ENCODE measurements at places on chromosomes 12 and 14. TPM values are rescaled to one million over a fixed set of nuclear protein-coding genes. Genes with fewer than 3 reads are reported as not detected.

The CPNE6 gene
- not detected for total RNA-seq

The TNS2 gene
- total RNA-seq, result 3.5 TPM

The MANSC1 gene
- total RNA-seq, result 16.8 TPM

The KLHDC1 gene
- 3.5 TPM for total RNA-seq

The LTBP2 gene
- 1.1 TPM for total RNA-seq

The SLC17A8 gene
- 2.6 TPM for total RNA-seq

The EFS gene
- total RNA-seq, result 59.3 TPM

GRCh38 chr12:118750666-118751065, 230.7 kb upstream of the SRRM4 start:
- no peak for DNase-seq

DNA sequence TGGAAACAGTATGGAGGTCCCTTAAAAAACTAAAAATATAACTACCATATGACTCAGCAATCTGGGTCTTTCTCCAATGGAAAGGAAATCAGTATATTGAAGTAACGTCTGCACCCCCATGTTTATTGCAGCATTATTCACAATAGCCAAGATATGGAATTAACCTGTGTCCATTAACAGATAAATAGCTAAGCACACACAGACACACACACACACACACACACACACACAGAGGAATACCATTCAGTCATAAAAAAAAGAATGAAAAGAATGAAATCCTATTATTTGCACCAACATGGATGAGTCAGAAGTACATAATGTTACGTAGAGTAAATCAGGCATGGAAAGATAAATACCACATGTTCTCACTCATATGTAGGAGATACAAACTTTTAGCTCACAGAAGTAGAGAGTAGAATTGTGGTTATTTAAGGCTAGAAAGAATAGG, 4.7 kb downstream of the KLRK1 start:
- no peak for DNase-seq

DNA sequence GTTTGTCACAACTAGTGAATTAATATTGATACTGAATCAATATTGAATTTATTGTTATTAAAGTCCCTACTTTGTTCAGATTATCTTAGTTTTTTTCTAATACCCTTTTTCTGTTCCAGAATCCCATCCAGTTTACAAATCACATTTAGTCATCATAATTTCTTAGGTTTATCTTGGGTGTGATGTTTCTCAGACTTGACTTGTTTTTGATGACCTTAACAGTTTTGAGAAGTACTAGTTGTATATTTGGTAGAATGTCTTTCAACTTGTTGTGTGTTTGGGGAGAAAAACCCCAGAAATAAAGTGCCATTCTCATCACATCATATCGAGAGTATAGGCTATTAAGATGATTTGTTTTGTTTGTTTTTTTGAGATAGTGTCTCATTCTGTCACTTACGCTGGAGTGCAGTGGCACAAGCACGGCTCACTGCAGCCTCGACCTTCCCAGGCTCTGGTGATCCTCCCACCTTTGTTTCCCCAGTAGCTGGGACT, 19.5 kb downstream of the MRPS35 start:
- DNase-seq, result no peak

DNA sequence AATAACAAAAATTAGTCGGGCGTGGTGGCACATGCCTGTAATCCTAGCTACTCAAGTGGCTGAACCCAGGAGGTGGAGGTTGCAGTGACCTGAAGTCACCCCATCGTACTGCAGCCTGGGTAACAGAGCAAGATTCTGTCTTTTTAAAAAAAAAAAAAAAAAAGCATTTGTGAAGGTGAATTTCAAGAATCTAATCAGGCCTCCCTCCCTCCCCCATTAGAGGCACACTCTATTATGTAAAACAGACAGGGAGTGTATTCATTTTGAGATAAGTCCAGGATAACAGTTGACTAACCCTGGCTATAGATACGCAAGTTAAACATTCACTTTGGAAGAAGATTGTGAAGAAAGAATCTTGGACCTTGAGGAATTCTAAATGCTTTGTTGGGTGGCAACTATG, 2.9 kb downstream of the RESF1 start:
- no peak for DNase-seq

DNA sequence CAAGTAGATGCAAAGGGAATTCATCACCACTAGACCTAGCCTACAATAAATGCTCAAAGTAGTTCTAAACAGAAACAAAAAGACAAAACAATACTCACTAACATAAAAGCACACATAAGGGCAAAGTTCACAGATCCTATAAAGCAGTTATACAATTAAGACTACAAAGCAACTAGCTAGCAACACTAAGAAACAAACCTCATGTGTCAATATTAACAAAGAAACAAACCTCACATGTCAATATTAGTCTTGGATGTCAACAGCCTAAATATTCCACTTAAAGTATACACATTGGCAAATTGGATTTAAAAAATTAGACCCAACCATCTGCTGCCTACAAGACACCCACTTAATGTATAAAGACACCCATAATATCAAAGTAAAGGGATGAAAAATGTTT, 152.7 kb downstream of the KCNK10 start:
- no peak for DNase-seq

- DNase-seq, result no peak
Observed at GRCh38 chr12:52260361-52261207, 13.9 kb upstream of the KRT86 start.

GRCh38 chr14:77623201-77623600, 6.8 kb upstream of the SPTLC2 start:
- no peak for DNase-seq

- no peak for DNase-seq
Observed at GRCh38 chr12:75444429-75445136, 36.0 kb upstream of the GLIPR1 start.

DNA sequence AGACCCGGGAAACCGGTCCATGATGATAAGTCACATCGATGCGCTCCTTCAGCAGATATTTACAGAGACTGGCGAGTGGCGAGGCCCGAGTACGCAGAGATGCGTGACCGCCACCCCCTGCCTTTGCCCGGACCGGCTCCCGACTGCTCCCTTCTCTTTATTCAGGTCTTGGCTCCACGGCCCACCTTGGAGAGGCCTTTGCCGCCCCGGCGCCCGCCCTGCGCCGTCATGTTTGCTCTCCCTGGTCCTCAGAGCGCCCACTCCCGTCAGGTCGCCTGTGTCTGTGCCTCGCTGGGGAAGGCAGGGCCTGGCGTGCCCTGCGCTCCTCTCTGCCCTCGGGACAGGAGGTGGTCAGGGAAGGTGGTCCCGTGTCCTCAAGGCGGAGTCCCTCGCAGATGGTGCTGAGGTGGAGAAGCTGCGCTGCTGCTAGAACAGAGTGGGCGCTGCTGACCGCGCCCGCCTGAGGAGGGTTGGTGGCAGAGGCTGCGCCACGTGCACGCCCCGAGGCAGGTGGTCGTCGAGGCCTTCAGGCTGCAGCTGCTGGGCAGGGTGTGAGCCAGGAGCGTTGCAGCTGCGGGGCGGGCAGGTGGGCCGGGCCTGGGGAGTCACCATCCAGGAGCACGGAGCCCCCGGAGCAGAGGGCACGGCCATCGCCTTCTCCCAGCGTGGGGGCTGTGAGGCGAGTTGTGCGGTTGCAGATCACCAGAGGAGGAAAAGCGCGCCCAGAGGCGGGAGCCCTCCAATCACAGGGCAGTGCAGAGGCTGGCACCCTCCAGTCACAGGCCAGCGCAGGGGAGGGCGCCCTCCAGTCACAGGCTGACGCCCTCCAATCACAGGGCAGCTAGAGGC, 27.2 kb downstream of the DDX51 start:
- DNase-seq, result no peak

DNA sequence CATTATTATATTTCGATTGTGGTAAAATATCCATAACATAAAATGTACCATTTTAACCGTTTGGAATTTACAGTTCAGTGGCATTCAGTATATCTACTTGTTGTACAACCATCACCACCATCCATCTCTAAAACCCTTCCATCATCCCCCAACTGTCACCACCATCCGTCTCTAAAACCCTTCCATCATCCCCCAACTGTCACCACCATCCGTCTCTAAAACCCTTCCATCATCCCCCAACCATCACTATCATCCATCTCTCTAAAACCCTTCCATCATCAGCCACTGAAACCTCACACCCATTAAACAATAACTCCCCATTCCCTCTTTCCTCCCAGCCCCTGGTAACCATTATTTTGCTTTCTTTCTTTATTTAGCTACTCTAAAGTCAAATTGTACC, 144.2 kb upstream of the EEA1 start:
- DNase-seq, result no peak

- no peak for DNase-seq
Observed at GRCh38 chr14:33499687-33500086, 451.2 kb downstream of the EGLN3 start.

- DNase-seq, result no peak
Observed at GRCh38 chr14:25607192-25607591, 557.2 kb upstream of the STXBP6 start.

DNA sequence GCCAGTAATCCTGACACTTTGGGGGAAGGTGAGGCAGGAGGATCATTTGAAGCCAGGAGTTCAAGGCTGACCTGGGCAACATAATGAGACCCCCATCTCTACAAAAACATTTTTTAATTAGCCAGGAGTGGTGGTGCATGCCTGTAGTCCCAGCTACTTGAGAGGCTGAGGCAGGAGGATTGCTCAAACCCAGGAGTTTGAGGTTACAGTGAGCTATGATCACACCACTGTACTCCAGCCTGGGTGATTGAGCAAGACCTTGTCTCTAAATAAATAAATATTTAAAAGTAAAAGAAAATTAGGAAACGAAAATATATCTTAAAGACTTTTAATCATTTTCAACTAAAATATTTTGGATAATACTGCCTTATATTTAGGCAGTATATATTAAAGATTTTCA, 25.9 kb downstream of the CKB start:
- no peak for DNase-seq

DNA sequence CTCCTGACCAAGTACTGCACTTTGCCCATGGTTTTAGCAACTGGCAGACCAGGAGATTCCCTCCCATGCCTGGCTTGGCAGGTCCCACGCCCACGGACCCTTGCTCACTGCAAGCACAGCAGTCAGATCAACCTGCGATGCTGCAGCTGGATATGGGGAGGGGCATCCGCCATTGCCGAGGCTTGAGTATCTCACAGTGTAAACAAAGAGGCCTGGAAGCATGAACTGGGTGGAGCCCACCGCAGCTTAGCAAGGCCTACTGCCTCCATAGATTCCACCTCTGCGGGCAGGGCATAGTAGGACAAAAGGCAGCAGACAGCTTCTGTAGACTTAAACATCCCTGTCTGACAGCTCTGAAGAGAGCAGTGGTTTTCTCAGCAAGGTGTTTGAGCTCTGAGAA, 479.8 kb downstream of the FUT8 start:
- DNase-seq, result no peak

GRCh38 chr14:30813216-30813615, 61.1 kb upstream of the COCH start:
- DNase-seq, result no peak

GRCh38 chr14:69580009-69580577, 5.4 kb upstream of the CCDC177 start:
- no peak for DNase-seq

Data from type B pancreatic cell (in vitro differentiated cells).